ENCODE measurements at places on chromosomes 6 and 20.
A peak's percentile ranks its signal among the peaks of the same experiment; 100 is the strongest.

DNA sequence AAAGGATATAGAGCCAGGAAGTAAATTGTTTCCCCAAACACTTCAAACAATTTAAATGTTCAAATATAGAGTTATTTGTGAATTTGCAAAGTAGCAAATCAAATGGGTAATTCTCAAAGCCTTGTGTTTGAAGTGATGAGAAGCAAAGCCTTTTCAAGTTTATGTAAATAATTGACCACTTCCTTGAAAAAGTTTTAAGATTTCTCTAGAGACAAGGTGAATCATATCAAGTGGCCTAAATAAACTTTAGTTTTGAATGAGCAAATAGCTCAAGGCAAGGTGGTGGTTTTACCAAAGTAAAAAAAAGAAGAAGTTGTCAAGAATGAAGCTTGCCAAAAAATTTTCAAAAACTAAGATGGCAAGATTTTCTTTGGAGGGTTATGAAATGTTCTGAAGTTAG, 42.6 kb upstream of the IFNGR1 start:
- DNase-seq, result no peak

- peak; percentile 76 for DNase-seq
These were observed 42.0 kb downstream of the CDS2 start for GRCh38 chr20:5168651-5169396.

- DNase-seq, result no peak
These were observed 3.0 kb downstream of the AMD1 start for GRCh38 chr6:110877569-110877968.

GRCh38 chr6:27650620-27651370, 177.9 kb upstream of the ZNF184 start:
- peak; percentile 5 for DNase-seq

GRCh38 chr6:64505312-64505711, 869.7 kb downstream of the PHF3 start:
- peak; percentile 9 for DNase-seq

GRCh38 chr6:155544677-155545076, 89.0 kb upstream of the NOX3 start:
- no peak for DNase-seq

DNA sequence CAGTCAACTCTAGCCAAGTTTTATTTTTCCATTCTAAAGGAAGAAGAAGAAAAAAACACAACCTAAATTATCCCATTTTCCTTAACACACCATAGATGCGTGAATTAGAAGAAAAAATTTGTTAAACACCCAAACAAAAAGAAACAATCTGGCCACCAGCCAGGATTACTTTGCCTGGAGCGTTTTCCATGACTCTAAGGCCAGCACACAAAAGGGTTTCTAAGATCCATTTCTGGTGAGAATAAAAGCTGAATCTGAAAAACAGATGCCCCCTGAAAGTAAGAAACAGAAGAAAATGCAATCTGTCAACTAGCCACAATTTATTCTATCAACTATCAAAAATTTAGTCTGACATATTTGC, 267.2 kb upstream of the SULF2 start:
- DNase-seq, result no peak

GRCh38 chr20:36372666-36373065, 66.5 kb downstream of the DLGAP4 start:
- DNase-seq, result no peak

- DNase-seq, result no peak
These were observed 98.7 kb downstream of the SHLD1 start for GRCh38 chr20:5848711-5849505.

DNA sequence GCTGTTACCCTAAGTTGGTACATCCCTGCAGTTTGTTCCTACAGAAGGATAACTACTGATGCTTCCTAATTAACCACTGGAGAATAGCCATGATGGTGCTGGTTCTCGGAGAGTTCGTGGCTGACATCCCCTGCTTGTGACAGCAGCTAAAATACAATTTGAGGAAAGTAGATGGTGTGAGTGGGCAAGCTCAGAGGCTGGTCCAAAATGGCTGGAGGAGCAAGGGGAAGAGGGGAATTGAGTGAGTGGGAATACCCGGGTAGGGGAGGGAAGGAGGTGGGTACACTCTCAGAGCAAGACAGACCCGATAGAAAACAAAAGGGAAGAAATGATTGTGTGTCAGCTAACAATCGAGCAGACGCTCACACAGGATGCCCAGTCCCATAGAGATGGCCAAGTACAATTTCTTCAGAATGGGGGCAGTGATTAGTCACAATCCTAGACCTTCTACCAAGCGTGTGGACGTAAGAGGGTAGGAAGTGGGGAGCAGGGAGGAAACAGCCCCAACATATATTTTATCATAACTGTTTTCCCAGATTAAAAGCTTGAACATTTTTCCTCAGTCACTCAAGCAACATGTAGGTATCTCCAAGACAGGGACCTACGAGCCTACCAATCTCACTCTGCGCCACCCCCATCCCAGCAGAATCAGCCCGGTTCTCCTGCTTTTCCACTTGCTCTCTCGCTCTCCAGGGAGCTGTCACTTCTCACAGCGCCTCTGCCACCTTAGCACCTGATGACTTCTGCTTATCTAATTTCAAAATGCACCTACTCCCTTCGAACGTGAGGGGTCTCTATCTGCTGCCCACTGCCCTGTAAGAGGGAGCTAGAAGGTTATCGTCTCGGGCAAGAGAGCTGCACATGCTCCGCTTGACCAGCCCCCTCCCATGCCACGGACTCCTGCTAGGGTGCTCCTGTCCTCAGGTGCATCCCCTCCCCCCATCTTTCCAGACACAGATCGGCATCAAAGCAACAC, 26.2 kb downstream of the RIPOR2 start:
- no peak for DNase-seq

DNA sequence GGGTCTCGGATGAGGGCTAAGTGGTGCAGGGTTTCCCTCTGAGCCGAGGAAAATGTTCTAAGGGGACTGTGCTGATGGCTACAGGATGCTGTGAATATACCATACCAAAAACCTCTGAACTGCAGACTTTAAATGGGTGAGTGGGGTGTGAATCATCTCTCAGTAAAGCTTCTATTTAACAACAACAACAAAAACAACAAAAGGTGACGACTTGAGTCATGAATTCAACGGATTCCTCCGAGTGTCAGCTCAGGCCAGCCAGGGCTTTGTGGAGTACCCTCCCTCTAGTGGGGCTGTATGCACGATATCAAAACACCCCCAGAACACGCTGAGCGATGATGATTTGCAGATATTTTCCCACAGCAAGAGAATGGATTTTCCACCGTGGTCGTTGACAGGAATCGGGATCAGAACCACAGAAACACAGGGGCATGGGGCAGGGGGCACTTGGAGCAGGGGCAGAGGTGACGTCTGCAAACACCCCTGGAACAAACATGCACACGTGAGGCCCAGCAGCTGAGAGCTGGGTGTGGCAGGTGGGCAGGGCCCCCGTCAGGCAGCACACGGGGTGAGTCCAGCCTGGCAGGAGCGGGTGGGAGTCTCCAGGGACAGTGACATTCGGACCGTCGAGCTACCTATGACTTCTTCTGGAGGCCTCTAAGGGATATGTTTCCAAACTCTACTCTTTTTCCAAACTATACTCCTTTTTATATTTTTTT, 38.6 kb downstream of the SLC2A4RG start:
- DNase-seq, result no peak

DNA sequence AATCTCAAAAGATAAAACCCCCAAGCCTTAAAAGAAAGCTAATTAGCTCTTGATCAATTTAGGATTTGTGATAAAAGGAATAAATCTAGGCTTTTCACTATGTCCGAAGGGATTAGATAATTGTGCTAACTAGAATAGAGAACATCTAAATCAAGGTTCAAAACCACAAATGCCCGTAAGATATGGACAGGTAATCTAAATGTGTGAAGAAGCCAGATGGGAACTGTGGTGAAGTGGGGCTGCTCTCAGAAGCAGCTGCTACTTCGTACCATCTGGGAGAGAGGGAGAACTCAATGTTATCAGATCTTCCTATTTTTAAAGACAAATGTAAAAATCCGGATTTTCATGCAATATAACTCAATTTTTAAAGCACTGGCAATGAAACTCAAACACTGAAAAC, 44.2 kb downstream of the NCOA6 start:
- DNase-seq, result no peak

GRCh38 chr20:49982346-49983122, at the start of gene SNAI1:
SNAI1 (plus strand) TSS chr20:49982980; CDS start chr20:49983060, 80 bp downstream.
- DNase-seq, result peak; percentile 72

DNA sequence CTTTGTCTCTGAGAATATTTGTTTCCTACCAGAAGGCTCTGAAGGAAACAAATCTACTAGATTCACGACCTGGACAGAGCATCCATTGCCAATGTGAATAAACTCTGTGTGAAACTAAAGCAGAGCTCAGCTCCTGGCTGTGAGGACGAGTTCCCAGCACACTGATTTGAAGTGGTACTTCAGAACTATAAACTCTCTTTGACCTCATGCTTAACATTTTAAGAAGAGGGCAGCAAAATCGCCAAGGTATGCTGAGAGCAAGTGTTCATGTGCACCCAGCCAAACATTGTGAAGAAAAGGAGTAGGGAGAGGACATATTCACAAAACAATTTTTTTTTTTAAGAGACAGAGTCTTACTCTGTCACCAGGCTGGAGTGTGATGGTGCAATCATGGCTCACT, 33.7 kb upstream of the ZNF133 start:
- no peak for DNase-seq

GRCh38 chr6:145865175-145865574, 50.6 kb upstream of the FBXO30 start:
- DNase-seq, result no peak

GRCh38 chr20:32559753-32560380, 25.3 kb downstream of the NOL4L start:
- DNase-seq, result no peak

DNA sequence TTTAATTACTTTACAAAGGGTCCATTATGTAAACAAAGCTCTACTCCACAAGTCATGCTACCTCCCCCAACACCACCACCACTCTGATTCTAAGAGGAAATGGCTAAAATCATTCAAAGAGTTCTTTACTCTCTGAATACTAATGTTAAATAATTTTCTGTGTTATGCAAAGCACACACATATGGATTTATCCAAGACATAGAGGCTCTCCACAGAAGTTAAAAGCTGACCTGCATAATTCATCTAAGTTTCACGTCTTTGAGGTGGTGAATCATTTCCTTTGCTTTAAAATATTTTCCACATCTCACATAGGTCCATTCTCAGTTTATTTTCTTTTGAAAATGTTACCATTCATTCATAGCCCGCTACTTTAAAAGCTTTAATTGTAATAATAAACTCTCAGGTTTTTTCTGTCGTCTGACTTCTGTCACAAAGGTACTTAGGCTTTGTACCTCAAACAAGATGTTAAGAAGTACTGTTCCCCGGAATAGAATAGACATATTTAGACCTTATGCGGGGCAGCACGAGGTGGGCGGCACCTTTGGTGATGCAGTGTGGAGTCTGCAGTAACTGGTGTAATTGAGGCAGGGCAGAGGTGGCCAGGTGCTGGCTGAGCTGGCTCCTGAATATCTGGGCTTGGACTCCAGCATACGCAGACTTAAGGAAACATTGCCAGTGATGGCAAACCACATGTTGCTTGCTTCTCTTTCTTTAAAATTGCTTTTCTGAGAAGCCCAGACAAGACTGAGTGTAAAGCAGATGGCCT, 55.8 kb downstream of the KIF6 start:
- DNase-seq, result no peak

DNA sequence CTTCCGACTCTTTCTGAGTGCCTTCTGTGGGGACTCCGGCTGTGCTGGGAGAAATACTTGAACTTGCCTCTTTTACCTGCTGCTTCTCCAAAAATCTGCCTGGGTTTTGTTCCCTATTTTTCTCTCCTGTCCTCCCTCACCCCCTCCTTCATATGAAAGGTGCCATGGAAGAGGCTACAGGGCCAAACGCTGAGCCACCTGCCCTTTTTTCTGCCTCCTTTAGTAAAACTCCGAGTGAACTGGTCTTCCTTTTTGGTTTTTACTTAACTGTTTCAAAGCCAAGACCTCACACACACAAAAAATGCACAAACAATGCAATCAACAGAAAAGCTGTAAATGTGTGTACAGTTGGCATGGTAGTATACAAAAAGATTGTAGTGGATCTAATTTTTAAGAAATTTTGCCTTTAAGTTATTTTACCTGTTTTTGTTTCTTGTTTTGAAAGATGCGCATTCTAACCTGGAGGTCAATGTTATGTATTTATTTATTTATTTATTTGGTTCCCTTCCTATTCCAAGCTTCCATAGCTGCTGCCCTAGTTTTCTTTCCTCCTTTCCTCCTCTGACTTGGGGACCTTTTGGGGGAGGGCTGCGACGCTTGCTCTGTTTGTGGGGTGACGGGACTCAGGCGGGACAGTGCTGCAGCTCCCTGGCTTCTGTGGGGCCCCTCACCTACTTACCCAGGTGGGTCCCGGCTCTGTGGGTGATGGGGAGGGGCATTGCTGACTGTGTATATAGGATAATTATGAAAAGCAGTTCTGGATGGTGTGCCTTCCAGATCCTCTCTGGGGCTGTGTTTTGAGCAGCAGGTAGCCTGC, 4.8 kb downstream of the PIM1 start:
- no peak for DNase-seq

DNA sequence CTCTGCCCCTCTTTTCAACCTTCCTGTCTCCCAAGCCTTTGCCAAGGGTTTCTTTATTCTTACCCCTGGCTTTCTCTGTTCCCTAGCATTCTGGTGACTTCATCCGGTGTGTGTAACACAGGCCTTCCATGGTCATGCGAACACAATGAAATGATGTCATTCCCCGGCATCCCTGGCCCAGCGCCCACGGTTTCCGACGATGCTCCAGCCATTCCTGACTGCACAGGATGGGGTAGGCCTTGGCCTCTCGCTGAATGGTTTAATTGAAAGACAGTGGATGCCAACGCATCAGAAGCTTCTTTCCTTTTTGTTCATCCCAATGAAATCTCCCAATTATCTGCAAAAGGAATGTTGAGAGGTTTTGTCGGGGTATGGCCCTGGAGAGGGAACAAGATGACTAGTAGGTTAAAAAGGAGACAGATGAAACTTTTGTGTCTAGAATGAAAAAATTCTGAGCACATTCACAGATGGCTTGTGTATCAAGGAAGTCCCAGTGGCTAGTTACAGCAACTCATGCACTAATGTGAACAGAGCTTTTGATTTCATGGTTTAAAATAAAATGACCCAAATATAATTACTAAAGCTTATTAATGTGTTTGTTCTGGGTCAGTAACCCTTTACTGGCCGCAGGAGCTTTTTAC, 655.0 kb downstream of the QKI start:
- DNase-seq, result no peak

Data from GDM1 (cell line).